ENCODE measurements at places on chromosomes 7 and 10.

GRCh38 chr10:24912215-24912614, 40.2 kb downstream of the PRTFDC1 start:
- DNase-seq = no peak

DNA sequence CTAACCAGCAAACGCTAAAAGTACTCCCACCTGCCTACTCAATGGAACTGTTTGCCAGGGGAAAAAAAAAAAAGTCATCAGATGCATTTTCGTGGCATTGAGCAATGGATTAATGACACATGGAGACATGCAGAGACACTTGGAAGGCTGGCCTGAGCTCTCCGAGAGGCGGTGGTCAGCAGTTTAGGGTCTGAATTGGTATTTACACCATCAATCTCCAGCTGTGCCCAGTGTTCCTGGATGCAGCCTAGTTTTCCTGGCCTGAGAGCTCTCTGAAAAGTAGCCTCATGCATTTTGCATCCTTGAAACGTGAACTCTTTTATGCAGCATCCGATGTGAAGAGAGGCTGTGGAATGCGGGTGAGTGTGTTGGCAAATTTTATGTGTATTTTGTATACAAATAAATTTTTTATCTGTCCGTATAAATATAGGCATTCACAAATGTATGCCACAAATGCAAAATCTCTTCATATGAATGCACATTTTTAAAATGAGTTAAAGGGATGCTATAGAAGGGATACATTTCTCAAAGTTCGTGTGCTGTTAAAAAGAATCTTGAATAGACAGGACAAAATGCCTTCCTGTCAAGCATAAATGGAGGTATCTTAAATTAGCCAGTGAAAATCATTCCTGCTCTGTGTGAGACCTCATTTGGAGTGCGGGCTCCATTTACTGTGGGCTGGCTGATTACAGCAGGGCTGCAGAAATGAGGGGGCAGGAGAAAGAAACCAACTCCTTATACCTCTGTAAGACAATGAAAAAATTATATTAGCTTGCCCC, 137.7 kb upstream of the PFKP start:
- DNase-seq = no peak

DNA sequence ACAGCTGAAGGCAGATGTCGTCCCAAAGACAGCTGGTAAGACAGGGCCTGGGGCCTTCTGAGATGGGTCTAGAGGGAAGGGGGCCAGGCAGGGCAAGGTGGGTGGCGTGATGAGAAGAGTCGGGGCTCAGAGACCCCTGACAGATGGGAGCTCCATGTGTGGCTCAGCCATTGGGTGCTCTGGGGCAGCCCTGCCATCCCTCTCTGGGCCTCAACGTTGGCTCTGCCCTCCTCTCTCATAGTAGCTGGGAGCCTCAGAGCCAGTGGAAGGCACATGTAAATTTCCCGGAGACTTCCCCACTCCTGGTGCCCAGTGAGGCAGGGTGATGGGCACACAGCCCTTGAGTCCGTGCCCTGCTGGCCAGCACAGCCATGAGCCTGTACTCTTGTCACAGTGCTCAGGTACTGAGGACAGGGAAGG, 1.8 kb downstream of the PPIF start:
- no peak for DNase-seq

DNA sequence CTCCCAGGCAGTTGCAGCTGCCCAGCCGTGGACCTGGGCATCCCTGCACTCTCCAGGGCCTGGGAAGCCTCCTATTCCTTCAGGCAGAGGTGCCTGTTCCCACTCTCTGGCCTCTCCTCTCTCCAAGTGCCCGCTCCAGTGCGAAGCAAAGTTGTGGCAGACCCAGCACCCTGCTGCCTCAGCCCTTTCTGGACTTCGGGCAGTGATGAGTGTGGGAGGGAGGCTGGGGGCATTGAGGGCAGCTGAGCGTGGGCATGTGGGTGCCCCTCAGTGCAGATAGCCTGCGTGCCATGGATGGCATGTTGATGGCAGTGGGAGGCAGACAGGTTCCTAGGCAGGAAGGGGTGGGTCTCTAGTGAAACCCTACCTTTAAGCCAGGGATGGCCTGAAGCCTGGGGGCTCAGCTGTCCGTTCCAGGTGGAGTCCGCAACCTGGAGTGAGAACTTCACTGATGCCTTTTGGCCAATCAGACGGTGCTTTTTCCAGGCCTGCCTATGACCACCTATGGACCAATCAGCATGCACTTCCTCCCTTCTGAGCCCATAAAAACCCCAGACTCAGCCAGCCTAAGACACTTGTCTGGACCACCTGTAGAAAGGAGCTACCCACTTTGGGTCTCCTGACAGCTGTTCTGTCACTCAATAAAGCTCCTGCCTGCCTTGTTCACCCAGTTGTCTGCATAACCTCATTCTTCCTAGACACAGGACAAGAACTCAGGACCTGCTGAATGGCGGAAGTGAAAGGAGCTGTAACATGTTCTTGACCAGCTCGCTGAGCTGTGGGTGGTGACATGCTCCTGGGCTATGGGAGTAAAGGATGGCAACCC, 26.1 kb downstream of the SVIL start:
- no peak for DNase-seq

Measured in 8988T (cell line).